Stimulated activated CD8-positive, alpha-beta memory T cell treated with anti-CD3 and anti-CD28 coated beads, Interleukin-4, amount 100 ng/mL, for 1 hour (primary cell): ENCODE measurements at places on chromosomes 12 and 14.

- no peak for DNase-seq
Measured at GRCh38 chr12:14442221-14442881, 76.9 kb downstream of the ATF7IP start.

DNA sequence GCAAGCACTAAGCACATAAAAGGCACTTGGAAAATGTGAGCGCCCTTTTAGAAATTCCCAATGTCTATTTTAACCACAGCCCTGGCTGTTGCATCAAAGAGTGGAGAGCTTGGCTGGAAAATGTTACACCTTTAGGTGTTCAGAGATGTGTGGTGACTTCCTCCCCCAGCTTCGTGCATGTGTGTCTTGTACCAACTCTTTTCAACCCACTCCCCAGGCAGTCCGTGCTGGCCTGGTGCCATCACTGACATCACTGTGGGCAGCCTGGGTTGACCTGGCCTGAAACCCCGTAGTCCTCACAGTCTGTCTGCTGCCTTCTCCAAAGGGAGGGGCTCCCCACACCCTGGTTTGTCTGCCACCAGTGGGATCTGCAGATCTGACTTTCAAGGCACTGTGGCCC is 101.8 kb downstream of the SCARB1 start:
- DNase-seq: no peak

DNA sequence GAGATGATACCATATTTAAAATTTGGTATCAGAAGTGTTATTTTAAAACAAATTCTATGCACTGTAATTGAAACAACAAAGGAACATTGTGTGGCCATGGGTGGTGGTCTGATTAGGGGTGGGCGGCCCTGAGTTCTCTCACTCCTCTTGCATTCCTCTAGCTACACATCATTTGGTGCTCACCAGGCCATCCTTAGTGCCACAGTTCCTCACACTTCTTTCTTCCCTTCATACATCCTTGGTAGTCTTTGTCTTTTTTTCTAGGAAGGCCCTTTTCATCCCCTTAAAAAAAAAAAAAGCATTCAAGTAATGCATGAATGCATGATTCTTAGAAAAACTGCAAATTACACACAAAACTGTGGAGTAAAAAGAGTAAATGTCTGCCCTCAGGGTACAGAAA is 2.4 kb upstream of the MANSC4 start:
- no peak for DNase-seq

- DNase-seq: no peak
Measured at GRCh38 chr12:122089077-122089476, 10.5 kb downstream of the MLXIP start.

DNA sequence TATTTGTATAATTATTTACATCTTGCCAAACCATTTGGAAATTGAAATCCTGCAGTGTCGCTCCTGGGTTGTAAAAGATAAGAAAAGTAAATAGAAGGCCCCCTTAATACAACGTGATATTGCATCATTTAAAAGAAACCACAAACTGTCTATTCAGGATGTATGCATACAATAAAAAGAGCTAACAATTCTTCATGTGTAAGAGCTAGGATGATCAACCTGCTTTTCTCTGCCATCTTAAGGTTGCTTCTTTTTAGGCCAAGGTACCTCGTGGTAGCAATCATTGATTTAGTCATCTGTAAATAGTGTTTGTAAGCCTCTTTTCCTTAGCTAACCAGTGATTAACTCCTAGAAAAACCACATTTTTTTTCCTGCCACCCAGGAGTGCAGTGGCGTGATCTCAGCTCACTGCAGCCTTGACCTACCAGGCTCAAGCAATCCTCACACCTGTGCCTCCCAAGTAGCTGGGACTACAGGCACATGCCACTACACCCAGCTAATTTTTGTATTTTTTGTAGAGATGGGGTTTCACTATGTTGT is 3.3 kb upstream of the USP44 start:
- DNase-seq: no peak

DNA sequence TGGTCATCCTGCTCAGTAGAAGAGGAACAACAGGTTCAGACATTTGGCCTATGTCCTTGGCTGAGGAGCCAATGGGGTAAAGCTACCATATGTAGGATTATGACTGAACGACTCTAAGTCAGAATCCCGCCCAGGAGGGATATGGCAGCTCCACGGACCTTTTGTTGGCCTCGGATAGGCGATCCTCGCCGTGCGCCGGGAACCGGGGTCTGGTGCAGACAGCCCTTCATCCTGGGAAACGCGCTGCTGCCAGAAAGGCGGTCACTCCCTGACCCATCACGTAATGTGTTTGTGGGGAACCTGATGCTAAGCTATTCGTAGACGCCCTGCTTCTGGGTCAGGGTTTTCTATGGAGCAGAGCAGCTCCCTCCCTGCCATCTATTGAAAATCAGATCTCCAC is 178.9 kb upstream of the ALG10B start:
- no peak for DNase-seq

GRCh38 chr12:9248435-9248834 is 40.2 kb upstream of the PZP start:
- DNase-seq: no peak

DNA sequence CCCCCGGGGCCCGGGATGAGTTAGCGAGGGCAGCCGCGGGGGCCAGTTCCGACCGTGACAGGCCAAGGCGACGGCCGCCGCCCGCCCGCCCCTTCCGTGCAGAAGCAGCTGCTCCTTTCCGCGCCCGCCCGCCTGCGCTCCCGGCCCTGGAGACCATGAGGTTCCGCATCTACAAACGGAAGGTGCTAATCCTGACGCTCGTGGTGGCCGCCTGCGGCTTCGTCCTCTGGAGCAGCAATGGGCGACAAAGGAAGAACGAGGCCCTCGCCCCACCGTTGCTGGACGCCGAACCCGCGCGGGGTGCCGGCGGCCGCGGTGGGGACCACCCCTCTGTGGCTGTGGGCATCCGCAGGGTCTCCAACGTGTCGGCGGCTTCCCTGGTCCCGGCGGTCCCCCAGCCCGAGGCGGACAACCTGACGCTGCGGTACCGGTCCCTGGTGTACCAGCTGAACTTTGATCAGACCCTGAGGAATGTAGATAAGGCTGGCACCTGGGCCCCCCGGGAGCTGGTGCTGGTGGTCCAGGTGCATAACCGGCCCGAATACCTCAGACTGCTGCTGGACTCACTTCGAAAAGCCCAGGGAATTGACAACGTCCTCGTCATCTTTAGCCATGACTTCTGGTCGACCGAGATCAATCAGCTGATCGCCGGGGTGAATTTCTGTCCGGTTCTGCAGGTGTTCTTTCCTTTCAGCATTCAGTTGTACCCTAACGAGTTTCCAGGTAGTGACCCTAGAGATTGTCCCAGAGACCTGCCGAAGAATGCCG is 699 bp downstream of the MGAT2 start:
- DNase-seq: no peak
